ENCODE measurements at places on chromosomes 5 and 9.

GRCh38 chr9:13166996-13167395 lies 112.5 kb downstream of the MPDZ start:
- no peak for DNase-seq

GRCh38 chr5:113242481-113243348 lies 192.1 kb downstream of the TSSK1B start:
- no peak for DNase-seq

DNA sequence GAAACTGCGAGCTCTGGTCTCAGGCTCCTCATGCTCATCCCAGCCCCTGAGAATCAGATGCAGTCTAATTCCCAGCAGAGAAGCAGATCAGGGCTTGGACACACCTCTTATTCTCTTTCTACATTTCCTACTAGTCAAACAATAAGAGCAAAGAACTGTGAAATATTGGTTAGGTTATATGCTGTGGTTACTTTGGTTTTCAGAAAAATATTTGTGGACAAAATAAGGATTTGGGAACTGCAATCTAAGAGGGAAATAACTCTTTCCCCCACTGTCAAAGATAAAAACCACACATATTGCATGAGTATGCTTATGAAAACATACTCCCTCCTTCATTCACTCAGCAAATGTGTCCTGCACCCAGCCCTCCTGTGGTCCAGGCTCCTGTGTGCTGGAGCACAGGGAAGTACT lies 164.5 kb upstream of the S1PR3 start:
- no peak for DNase-seq

DNA sequence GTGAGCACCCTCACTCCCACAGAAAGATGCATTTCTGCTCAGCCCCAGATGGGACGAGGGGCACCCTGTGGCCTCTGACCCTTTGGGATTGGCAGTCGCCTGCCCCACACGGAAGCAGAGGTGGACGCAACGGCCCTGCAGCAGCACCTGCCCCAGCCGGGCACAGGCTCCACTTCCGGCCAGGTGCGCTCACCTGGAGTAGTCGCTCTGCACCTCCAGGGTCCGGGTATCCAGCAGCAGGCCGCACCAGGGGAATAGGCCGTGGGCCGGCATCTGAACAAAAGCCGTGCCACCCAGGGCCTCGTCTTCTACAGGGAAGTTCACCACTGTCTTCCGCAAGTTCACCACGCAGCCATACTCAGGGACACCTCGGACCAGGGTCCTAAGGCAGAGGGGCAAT lies 30.7 kb downstream of the TERT start:
- DNase-seq: no peak

- DNase-seq: no peak
Observed at GRCh38 chr5:122102825-122103224, 24.8 kb upstream of the LOX start.

DNA sequence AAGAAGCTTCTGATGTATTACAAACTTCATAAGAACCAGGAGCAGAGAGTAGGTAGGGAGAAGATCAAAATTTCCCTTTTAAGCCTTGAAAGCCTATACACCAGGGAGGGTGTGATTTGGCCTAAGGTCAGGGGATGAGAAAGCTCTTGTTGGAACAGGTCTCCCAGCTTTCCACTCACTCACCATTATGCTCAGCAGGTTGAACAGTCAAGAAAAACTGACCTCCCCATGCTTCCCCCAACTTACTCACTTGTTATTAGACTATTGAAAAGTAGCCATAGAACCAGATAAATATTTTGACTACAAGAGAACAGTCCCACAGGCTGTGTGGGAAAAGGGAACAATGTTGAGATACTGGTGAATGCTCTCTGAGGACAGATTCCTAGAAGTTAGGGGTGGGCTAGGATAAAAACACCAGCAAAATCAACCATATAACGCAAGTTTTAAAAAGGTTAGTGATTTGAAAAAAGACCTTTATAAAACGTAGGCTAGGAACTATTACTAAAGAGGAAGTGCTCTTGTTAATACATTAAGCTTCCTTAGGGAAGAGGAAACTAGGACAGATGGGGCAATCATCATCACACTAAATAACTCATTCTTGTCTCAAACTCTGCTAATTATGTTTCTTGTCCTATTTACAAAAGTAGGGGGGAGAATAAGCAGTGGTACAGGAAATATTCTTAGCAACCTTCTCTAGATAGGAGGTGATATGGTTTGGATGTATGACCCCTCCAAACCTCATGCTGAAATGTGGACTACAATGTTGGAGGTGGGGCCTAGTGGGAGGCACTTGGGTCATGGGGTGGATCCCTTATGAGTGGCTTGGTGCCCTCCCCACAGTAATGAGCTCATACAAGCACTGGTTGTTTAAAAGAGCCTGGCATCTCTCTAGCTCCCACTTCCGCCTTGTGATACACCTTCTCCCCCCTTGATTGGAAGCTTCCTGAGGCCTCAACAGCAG lies 31.0 kb downstream of the PCDHGC5 start:
- no peak for DNase-seq

GRCh38 chr9:126690431-126691051 lies 76.8 kb downstream of the LMX1B start:
- peak; percentile 71 for DNase-seq
